ENCODE measurements at places on chromosomes 4 and X.

DNA sequence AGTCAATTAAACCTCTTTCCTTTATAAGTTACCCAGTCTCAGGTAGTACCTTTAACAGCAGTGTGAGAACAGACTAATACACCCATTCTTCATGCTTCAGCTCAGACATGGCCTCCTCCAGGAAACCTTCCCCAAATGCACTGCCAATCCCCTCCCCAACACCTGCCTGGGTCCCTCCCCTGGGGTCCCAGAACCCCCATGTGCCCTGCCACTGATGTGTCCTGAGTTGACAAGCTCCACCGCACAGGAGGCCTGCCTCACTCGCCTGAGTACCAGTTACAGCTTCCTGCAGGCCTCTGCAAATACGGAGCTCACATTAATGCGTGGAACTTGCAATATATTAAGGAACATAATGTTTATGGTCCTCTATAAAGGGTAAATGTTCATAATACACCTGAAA, 34.9 kb upstream of the CRMP1 start:
- no peak for DNase-seq

DNA sequence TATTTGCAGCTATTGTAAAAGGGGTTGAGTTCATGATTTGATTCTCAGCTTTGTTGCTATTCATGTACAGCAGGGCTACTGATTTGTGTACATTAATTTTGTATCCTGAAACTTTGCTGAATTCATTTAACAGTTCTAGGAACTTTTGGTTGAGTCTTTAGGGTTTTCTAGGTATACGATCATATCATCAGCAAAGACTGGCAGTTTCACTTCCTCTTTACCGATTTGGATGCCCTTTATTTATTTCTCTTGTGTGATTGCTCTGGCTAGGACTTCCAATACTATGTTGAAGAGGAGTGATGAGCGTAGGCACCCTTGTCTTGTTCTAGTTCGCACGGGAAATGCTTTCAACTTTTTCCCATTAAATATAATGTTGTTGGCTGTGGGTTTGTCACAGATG, 48.1 kb downstream of the NPY1R start:
- no peak for DNase-seq

DNA sequence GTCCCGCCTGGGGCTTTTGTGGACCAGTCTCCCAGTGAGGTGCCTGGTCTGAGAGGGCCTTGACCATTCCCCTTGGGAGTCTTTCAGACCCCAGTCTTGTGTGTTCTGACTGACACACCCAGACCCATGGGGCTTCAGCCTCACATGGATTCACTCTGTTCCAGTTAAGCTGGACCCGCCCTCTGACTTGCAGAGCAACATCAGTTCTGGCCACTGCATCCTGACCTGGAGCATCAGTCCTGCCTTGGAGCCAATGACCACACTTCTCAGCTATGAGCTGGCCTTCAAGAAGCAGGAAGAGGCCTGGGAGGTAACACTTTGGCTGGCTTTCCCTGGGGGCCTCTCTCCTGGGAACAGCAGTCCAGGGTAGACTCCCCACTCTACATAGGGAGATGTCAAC, 6.8 kb downstream of the IL9R start:
- no peak for DNase-seq

DNA sequence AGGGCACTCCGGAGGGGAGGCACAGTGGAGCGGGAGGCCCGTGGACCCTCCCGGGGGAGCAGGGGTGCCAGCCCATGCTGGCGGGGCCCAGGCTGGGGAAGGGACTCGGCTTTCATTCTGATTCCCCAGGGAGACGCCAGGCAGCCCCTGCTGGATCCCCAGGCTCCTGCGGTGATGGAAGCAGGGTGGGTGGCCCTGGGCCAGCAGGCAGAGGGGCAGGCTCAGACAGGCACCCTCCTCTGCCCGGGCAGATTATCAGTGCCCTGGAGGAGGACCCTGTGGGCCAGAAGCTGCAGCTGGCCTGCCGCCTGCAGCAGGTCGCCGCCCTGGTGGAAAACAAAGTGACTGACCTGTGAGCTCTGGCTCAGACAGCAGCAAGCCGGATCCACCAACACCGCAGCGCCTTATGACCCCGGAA, 2.1 kb upstream of the SRPK3 start:
- no peak for DNase-seq

GRCh38 chrX:153600032-153600373, 1.1 kb upstream of the CCNQ start:
- DNase-seq, result no peak

DNA sequence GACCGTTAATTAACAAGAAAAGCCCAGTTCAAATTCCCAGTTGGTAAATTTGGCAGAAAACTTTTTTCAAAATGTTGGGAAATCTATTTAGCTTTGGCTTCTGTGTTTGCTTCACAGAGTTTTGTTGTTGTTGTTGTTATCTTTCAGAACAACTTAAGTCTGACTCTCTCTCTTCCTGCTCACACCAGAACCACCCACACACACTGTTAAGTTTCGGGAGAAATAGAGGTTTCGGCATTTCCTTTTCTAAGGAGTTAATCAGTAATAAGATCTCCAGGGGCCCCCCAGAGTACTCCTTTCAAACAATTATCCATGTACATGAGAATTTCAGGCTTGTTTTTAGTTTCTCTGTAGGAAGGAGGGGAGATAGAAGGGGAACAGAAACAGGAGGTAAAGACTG, 106.2 kb upstream of the PTCHD1 start:
- no peak for DNase-seq

- no peak for DNase-seq
Measured at GRCh38 chrX:72052415-72053090, 79.2 kb downstream of the RTL5 start.

Measured in memory B cell (primary cell).